ENCODE measurements at places on chromosomes 12 and 14.

GRCh38 chr12:62660756-62661155 is 194.1 kb downstream of the MON2 start:
- DNase-seq = no peak

DNA sequence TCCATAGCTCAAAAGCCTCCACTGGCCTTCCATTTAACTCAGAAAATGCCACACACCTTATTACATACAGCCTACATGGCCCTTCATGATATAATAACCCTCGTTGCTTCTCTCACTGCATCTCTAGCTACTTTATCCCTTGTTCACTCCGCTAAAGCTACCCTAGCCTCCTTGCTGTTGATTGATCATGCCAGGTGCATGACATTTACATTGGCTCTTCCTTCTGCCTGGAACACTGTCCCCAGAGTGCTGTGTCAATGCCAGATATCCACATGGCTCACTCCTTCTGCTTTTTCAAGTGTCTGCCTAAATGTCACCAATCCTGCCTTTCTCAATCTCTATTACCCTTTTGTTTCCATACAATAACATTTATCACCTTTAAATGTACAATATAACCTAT is 58.3 kb downstream of the CAND1 start:
- no peak for DNase-seq

DNA sequence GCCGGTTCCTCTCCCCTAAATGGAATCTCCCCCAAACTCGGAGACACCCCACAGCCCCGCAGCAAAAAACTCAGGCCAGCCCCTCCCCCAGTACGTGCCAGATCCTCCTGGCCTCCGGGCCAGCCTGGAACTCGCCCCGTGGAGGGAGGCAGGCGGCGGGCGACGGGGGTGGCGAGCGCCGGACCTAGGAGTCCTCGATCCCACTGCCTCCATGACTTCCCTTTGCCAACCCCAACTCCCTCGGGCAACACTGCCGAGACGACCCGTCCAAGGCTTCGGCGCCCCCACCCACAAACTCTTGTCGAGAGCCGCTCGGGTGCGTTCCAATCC is 400 bp downstream of the ADCY6 start:
- no peak for DNase-seq

- DNase-seq = no peak
Measured at GRCh38 chr12:114744691-114745090, 60.7 kb upstream of the TBX3 start.

All from activated CD4-positive, alpha-beta T cell treated with anti-CD3 and anti-CD28 coated beads, Interleukin-2, amount 50 U/mL, for 48 hours (primary cell).